ENCODE measurements at places on chromosomes 6 and 20.

DNA sequence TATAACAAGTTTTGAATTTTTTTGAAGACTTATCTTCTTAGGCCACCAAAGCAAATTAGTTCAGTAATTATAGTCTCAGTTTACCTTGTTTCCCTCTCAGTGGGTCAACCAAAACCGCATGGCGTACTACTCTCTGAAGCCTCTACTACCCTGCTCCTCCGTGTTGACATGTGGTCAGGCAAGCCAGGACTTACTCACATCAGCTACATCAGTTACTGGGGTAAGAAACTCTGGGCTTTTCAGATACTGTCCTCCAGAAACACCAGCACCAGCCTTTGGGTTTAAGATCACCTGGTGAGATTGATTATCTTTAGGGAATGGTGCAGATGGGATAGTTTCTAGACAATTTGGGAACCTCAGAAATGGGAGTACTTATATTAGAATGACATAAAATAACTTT is 55.1 kb downstream of the KCNQ5 start:
- no peak for DNase-seq

DNA sequence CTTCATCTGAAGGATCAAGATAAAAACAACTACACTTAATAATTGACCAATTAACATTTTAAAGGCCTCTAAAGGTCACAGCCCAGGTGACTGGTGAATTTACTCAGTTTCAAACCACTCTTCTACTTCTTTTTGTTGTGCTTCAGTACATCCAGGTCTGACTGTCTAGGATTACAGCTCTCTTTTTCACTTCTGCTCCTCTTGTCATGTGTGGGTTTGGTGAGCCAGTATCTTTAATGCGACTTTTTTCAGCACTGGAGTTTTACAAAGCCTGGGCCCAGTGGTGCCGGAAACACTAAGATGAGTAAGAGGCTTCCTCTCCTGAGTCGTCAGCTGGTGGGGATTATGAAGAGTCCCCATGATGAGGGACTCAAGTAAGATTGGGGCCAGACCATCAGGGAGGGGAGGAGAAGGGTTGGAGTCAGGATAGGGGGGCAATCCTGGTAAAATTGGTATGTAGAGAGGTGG is 27.0 kb downstream of the HECA start:
- no peak for DNase-seq

- DNase-seq: no peak
Measured at GRCh38 chr20:6740096-6740495, 27.4 kb upstream of the BMP2 start.

DNA sequence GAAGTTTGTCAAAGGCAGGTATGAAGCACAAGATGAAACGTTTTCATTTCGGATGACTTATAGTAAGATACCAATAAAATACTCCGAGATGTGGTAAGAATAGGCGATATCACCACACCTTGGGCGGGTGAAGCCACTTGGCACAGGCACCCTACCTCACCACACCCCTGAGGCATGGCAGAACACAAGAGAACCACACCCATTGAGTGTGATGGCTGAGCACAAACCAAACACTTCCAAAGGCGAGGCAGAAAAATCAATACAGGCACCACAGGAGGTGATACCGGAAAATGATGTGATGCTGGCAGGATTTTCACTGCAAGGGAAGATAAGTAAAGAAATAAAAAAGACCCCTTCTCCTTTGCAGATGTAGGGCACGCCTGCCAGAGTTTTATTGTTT is 332.9 kb upstream of the PRDM1 start:
- DNase-seq: no peak

DNA sequence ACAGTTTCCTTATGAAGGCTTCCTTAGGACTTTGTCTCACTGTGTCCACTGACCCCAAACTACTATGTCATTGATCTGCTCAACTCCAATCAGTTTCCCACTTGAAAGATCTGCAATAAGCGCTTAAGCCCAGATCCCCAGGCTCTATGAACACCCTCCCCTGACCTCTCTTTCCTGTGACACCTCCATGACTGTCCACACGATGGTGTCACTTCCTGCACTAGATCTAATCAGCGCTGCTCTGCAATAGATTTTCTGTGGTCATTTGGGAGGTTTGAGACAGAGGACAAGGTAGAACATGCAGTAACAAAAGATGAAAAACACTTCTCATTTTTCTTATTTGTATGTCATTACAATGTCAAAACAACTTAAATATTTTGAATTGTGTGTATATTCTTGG is 304.6 kb upstream of the AGPAT4 start:
- DNase-seq: no peak

- DNase-seq: peak; percentile 32
Measured at GRCh38 chr6:139881236-139881635, 506.8 kb upstream of the CITED2 start.

- DNase-seq: no peak
Measured at GRCh38 chr6:157059781-157060180, 263.5 kb downstream of the TMEM242 start.

DNA sequence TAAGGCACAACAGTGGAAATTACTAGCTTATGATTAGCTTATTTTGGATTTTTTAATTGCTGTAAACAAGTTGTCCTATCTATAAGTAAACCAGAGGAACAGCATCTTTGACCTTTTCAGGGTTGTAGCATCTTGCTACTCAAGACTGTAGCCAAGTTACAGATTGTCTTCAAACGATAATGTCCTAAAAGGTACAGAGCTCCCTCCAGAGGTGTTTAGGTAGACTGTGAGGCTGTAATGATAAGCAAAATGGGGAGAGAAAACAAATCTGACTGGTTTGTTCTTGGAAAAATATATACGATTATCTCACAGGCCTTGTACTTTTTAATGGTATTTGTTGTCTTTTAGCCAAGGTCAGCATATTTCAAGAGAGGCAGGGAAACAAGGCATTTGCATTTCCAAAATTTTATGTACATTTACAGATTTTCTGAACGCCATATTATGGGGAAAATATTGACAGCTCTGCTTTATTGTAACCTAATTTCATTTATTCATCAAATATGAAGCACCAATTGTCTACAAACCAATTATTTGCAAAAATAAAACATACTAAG is 273.4 kb downstream of the MEI4 start:
- DNase-seq: no peak

DNA sequence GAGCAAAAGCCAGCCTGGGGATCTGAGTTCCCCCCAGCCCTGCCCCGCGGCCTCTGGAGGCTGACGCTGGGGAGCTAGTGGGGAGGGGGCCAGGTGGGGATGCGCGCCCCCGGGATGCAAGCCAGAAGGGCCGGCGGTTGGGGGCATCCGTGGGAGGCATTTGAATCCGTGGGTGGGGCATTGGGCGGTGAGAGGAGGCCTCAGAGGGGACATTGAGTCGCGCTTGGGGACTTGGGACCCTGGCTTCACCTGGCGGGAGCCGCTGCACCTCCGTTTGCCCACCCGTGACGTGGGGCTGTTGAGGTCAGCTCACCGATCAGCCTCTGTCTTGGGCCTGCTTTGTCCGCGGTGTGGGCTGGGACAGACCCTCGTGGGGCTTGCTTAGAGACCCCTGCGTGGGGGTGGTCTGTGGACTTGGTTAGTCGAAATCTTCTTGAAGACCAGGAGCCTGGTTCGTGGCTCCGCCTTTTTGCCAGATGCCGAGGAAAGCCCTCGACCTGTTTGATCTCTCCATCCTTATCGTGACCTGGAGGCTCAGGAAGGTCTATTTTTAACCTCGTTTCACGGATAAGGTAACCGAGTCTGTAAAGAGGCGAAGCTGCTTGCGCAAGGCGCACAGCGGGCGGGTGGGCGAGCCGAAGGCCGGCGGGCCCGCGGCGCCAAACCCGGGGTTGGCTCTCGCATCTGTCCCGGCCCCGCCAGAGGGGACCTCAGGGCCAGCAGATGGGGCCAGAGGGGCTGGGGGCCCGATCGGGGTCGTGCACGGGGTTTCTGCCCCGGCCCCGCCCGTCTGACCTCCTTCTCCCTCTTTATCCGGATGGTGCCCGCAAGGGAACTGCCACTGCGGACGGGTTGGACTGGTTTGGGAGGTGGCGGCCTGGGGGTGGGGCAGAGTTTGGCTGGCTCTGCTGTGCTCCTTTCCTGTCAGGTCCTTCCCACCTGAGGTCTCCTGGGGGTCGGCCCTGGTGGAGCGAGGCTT is 8.3 kb downstream of the FAM110A start:
- DNase-seq: no peak

GRCh38 chr6:34352305-34352937 is 40.0 kb downstream of the NUDT3 start:
- no peak for DNase-seq

GRCh38 chr6:142749556-142749955 is 195.4 kb downstream of the HIVEP2 start:
- no peak for DNase-seq

DNA sequence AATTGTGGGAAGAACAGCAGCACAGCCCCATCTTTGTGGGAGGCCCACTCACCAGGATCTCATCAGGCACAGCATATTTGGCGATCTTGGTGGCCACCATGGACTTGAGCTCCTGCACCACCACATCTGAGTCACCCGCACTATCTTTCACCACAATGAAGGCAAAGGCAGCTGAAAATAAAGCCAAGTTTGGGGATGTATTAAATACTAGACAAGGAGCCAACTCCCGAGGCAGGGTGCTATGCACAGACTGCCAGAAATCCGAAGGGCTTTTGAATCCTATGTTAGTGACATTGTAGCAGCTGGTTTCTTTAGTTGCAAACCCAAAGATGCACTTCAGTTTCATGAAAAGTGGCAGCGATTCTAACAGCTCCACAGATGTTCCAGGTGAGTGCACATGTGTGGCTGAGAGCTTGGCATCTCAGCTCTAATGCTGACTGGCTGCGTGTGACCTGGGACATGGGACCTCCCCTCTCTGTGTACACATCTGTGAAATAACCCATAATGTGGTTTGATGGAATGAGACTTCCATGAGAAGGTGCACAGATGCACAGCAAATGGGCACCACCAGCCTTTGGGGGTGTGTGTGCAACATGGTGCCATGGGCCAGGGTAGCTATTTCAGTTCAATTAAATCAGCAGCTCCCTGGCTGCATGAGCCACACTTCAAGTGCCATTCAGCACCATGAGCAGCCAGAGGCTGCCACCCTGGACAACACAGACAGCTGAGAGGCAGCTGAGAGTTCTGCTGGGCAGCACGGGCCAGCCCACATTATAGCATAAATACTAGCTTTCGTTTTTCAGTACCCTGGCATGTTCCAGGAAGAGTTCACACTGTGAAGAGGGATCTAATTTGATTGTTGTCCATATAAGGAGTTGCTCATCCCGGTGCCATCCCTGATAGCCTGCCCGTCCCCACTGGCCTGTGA is 16.9 kb upstream of the APMAP start:
- no peak for DNase-seq

GRCh38 chr6:134961366-134961765 is 11.5 kb upstream of the ALDH8A1 start:
- no peak for DNase-seq

DNA sequence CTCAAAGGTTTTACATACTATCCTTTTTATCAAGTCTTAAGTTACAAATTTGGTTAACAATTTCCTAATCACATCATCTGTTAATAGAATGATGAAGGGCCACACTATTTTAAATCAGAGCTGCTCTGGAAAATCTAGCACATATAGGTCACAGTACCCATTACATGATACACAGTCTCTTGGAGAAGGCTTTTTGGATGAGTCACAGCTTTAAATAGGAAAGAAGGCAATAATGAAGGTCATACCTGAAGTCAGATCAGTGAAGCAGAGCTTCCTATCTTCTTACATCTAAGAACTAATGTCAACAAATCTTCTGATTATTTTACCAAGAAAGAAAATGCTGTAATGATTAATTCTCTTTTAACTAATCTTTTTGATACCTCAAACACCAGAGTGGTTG is 248.5 kb downstream of the BTBD9 start:
- no peak for DNase-seq

DNA sequence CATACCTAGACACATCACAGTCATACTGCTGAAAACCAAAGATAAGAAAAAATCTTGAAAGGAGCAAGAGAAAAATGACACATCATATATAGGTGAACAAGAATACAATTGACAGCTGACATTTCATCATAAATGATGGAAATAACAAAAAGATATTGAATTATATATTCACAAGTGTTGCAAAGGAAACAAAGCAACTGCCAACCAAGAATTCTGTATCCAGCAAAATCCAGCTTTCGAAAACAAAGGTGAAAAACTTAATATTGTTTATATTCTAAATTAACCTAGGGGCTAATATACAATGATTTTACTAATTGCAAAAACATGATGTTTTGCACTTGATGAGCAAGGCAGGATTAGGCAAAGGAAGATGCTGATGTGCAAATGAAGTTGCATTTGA is 84.3 kb downstream of the MOXD1 start:
- no peak for DNase-seq

- no peak for DNase-seq
Measured at GRCh38 chr20:39888310-39888709, 800.7 kb downstream of the MAFB start.

- DNase-seq: no peak
Measured at GRCh38 chr6:16494793-16495192, 256.4 kb downstream of the GMPR start.

- no peak for DNase-seq
Measured at GRCh38 chr6:139732451-139732850, 358.0 kb upstream of the CITED2 start.

DNA sequence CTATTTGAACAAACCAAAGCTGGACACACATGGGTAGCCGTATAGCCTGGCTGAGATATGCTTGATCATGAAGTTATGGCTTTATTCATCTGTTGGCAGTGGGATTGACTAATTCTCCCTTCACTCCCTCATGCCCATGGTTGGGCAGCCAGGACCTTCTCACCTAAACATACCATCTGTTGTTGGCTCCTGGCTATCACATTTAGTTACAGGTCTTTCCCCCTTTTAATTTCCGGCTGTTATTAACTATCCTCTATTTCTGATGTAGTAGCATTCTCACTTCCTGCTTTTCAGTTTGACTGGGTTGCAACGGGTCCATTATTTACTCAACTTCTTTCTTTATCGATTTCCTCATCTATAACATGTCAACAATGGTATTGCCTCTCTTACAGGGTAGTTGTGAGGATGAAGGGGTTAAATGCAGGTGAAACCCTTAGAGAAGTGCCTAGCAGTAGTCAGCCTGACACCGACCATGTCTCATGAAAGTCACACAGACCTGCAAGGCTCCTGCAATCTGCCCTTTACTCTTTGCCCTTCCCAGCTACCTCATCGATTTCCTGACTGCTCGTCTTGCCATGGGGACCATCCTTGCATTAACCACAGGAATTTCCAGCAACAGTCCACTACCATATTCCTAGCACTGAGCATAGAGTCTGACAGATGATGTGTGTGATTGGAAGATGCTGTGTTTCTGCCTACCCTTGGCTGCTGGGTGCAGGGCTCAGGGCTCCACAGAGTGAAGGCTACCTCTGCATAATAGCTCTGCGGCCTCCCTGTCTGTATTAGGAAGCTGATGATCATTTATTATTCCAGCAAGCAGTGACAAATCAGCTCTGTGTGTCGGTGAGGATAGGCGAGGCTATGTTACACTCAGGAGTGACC is 42.2 kb downstream of the PPP1R14C start:
- DNase-seq: no peak

GRCh38 chr6:41428996-41429421 is 93.6 kb downstream of the NCR2 start:
- no peak for DNase-seq

- DNase-seq: no peak
Measured at GRCh38 chr6:119736296-119737021, 386.9 kb upstream of the MAN1A1 start.

All from NCI-H524 treated with DMSO at 0.1 percent for 48 hours (cell line).